Ecto neural progenitor cell (in vitro differentiated cells): ENCODE measurements at places on chromosomes 3 and 15.

DNA sequence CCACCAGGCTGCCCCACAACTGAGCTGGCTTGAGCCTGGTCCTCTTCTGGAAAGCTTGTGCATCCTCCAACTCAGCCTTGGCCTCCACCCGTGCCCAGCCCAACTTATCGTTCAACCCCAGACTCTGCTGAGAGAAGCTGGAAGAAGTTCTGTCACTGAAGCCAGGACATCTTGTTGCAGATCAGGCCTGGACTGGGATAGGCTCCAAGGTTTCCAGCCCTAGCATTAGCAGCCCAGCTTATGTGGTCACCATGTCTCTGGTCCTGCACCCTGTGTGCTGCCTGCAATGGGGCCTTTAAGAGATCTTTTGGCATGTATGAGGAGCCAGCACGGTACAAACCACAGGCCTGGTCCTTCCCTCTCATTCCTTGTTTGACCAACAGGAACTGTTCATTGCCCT lies 15.2 kb upstream of the CAMP start:
- no peak for DNase-seq

DNA sequence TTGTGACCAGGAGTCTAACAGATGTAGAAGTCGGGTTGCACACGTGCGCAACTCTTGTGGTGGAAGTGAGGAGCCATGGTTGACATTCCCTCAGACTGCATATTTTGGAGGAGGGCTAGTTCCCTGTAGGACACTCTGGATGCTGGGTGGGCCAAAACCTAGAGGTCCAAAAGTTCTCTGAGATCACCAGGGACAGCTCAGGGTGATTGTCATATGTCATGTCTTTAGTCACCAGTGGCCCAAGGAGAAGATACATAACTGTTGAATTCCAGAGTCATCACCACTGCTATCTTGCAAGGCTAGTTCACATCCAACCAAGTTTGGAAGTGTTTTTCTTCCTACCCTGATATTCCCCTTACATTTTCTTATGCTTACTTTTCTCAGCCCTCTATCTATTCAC lies 95.2 kb upstream of the C3orf80 start:
- no peak for DNase-seq

- no peak for DNase-seq
These were observed 489.2 kb upstream of the CNTN4 start for GRCh38 chr3:1609416-1609815.

GRCh38 chr3:178669022-178669601 lies 132.9 kb downstream of the KCNMB2 start:
- no peak for DNase-seq

DNA sequence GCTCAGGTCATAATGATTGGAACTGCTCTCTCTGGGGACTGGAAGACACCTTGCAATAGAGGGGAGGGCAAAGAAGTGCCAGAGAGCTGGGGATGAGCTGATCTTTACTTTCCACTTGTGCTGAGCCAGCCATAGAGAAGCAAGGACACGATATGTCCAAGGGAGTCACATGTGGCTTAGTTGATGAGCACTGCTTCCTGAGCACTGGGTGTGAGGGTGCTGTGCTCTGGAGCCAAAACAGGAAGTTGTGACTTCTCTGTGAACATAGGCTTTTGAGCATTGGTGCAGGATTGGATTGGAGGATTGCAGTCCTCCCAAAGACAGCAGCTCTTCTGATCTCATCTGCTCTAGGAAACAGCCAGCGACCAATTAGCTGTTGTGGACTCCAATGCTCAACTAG lies 6.7 kb downstream of the PARP14 start:
- no peak for DNase-seq

DNA sequence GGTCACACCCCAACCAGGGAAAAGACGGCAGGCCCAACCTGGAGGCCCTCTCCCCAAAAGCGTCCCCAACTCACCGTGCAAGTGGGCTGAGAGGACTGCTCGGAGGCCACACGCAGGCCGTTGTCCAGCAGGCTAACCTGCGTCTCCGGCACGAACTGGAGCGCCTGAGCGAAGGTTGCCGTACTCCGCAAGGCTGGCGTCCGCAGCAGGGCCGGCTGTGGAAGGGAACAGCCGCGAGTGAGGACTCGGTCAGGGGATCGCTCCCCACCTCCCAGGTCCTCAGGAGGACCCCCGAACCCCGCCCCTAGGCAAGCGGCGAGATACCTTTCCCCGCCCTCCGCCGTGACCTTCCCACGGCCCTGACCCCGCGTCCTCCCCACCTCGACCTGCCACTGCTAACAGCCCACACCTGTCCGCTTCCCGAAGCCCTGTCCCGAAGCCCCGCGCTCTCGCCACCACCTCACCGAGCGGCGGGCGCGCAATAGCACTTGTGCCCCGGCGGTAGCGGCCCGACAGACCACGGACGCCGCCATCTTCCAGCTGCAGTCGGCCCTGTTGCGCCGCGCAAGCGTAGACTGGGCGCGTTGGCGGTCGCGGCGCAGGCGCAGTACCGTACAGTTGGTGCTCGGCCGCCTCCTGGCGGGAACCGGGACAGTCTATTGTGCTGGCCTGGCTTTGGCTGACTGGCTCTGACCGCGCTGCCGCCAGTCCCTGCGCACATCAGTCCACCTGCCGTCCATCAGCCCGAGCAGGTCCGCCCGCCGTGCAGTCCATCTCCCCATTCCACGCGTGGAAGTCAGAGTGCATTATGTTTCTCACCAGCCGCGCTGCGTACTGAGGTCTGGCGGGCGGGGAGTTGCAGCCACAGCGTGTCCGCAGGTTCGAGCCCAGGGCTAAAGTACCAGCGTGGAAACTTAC lies at the start of gene UQCRC1:
UQCRC1 (minus strand) TSS at position 559 of the 918 bp plus-strand sequence; CDS start at position 533, 26 bp downstream.
- DNase-seq, result peak; percentile 96

DNA sequence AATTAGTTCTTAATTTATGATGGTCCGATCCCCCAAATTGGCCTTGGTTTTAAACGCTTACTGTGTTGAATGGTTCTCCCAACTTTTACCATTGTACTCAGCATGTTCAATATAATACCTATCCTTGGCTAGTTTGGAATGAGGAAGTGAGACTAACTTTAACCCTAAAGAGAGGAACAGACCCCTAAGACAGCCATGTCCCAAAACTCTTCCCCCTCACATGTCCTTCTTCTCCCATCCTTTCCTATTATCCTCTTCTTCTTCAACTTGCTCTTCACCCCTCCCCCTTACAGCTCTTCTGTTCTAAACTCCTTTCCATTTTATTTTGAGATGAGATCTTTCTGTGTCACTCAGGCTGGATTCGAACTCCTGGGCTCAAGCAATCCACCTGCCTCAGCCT lies 116.5 kb downstream of the RBMS3 start:
- DNase-seq, result no peak

GRCh38 chr15:36406366-36406765 lies 173.1 kb upstream of the CDIN1 start:
- no peak for DNase-seq

GRCh38 chr3:145448436-145448835 lies 712.5 kb downstream of the PLOD2 start:
- no peak for DNase-seq

DNA sequence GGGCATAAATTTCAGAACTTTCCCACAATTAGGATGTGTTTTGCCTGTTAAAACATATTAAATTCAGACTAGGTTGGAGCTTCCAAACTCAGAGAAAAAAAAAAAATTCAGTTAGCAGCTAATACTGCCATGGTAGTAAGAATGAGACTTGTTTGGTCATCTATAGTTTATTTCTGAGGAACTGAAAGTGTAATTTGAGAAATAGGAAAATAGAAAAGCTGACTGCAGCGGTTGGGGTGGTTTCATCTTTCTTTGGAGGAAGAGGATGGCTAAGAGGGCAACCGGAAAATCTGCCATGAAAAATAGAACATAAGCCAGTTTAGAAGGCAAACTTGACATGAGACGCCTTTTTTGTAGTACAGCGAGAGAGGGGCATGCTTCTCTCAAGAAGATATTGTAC lies 371.2 kb upstream of the ROBO2 start:
- no peak for DNase-seq

- no peak for DNase-seq
These were observed 94.3 kb downstream of the CEMIP start for GRCh38 chr15:80873366-80873952.

DNA sequence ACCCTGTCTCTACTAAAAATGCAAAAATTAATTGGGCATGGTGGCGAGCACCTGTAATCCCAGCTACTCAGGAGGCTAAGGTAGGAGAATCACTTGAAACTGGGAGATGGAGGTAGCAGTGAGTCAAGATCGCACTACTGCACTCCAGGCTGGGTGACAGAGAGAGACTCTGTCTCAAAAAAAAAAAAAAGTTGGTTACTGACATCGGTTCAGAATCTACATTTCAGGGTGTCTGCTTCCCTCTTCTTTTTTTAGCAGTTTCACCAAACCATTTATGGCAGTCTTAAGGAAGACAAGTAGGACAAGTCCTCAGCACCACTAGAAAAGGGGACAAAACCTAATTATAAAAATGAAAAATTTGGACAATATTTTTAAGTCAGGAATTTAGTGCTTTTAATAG lies 3.3 kb upstream of the USP4 start:
- no peak for DNase-seq

DNA sequence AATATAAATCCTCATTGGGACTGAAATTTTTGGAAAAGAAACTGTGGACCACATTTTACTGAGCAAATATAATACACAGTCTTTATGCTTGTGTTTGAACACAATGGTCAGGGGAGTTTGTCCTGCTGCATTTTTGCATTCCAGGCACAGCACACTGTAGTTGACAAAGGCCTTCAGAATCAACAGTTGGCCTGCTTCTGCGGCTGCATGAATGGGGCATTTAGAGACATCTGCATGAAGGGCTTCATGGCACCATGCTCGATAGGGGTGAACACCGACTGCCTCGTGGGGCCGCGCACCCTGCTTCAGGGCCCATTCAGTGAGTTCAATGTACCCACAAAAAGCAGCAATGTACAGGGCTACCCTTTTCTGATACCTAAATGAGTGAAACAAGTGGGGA lies 15.4 kb upstream of the COMMD2 start:
- DNase-seq, result no peak

DNA sequence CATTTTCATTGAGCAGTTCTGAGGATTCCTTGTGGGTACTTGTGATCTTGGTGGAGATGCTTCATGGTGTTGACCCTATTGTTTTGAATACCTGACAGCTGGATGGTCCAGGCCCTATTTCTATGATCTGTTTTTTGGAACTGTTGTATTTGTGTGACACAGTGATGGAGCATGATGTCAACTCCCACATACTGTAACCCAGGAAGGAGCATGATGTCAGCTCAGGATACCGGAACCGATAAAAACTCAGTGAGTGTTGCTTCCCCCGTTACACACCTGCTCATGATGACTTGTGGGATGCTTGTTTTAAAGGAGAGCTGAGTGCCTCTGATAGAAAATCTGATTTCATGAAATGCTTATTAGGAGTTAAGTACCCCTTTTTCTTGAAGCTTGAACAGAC lies 45.1 kb downstream of the ZBTB38 start:
- no peak for DNase-seq
